Stimulated activated CD8-positive, alpha-beta memory T cell treated with anti-CD3 and anti-CD28 coated beads, Interleukin-7, amount 100 ng/mL, for 1 hour (primary cell): ENCODE measurements at places on chromosomes 1 and 21.

DNA sequence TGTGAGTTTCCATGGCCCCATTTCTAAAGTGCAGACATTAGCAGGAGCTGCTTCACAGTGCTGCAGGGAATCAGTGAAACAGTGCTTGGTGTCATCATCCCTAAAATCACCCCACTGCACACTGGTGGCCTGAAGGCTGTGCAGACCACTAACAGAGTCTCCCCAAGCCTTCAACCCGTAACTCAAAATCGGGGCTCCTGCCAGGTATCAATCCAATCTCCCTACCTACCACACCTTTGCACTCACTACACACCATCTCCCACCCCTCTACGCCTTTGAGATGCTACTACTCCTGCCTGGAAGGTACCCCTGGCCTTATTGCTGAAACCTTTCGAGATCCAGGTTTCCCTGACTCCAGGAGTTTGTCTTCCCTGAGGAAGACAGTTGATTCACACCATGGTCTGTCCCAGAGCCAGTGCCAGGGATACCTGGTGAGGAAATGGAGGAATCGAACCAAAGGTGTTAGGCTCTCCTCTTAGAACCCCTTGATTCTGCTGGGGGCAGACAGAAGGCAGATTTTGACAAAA is 25.5 kb downstream of the SLC2A1 start:
- DNase-seq: no peak

GRCh38 chr1:6873298-6874015 is 88.2 kb downstream of the CAMTA1 start:
- no peak for DNase-seq

GRCh38 chr1:114668784-114669561 is 876 bp downstream of the DENND2C start:
- DNase-seq: no peak

- DNase-seq: no peak
Measured at GRCh38 chr21:40534886-40535285, 312.1 kb downstream of the DSCAM start.

DNA sequence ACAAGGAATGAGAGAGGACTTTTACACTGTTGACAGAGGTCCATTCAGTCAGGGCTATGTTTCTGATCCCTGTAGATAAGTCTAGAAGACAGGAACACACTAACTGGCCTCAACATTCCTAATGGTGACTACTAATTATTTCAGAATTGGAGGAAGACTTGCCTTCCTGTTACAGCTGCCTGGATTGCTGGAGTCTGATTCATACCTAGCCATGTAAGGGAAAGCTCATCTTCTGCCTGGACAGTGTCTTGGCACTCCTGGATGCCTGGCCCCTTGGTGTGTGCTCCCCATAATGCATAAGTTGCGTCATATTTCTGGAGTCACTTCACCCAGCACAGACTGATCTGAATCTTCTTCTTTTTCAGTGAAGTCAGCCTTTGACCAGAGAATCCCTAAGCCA is 326.0 kb upstream of the RUNX1 start:
- no peak for DNase-seq

DNA sequence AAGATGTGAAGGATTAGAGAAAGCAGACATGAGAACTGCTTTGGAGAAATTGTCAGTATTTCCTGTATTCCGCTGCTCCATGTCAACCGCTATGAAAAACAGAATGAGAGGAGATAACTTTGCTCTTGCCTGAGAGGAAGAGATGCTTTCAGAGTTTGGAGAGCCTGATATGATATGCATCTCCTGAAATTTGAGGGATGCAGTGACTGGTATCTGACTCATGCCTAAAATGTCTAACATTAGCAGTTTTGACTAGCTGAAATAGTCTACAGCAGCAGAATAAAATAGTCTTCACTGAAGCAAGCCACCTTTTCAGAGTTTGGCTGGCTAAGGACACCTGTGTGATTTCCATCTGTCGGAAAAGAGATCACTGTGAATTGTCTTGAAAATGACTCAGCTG is 165.8 kb upstream of the LRRC7 start:
- DNase-seq: no peak

- no peak for DNase-seq
Measured at GRCh38 chr1:178367151-178367550, 129.6 kb downstream of the CLEC20A start.

DNA sequence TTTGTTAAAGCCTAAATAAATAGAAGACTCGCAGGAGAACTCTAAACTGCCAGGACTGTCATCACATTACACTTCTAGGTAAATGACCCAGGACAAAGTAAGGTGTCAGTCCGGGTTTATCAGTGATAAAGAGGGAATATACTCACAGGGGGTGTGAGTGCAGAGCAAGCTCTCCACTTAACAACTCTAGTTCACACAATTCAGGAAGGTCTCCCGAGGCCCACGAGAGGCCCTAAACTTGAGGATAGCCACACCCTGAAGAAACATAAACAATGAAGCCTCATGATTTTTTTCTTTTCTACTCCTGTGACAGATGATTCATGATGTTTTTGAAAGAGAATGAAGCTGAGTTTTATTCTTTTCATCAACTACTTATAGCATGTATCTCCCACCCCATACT is 65.6 kb upstream of the EXO1 start:
- no peak for DNase-seq
